Germinal center (tissue), 1 donor: ENCODE measurements at places on chromosomes 13 and 19.

DNA sequence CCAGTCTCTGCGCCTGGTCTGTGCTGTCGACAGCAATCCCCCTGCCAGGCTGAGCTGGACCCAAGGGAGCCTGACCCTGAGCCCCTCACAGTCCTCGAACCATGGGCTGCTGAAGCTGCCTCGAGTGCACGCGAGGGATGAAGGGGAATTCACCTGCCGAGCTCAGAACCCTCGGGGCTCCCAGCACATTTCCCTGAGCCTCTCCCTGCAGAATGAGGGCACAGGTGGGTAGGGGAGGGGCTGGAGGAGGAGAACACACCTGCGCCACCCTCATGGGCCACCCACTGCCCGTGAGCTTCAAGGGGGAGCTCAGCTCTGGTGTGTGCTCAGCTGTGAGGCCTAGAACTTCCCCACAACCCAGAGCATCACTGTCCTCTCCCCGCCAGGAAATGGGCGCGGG is 38.6 kb upstream of the CD33 start:
- no peak for DNase-seq

- DNase-seq: no peak
Measured at GRCh38 chr19:32355309-32355708, 9.9 kb downstream of the ZNF507 start.

- DNase-seq: no peak
Measured at GRCh38 chr13:84139561-84140158, 257.4 kb upstream of the SLITRK1 start.

GRCh38 chr19:2259336-2259735 is 3.1 kb upstream of the JSRP1 start:
- DNase-seq: no peak

DNA sequence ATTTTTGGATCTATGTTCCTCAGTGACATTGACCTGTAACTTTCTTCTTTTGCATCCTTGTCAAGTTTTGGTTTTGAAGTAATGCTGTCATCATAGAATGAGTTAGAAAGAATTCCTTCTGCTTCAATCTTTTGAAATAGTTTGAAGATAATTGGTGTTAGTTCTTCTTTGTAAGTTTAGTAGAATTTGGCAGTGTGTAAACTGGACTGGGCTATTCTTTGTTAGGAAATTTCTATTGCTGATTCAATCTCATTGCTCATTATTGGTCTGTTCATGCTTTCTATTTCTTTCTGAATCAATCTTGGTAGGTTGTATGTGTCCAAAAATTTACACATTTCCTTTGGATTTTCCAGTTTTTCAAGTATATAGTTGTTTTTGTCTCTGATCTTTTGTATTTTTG is 101.7 kb upstream of the SPRY2 start:
- DNase-seq: no peak

GRCh38 chr19:35557539-35558399 is 5.7 kb downstream of the ATP4A start:
- DNase-seq: peak; percentile 71

- DNase-seq: no peak
Measured at GRCh38 chr19:31979362-31979761, 366.0 kb upstream of the ZNF507 start.

DNA sequence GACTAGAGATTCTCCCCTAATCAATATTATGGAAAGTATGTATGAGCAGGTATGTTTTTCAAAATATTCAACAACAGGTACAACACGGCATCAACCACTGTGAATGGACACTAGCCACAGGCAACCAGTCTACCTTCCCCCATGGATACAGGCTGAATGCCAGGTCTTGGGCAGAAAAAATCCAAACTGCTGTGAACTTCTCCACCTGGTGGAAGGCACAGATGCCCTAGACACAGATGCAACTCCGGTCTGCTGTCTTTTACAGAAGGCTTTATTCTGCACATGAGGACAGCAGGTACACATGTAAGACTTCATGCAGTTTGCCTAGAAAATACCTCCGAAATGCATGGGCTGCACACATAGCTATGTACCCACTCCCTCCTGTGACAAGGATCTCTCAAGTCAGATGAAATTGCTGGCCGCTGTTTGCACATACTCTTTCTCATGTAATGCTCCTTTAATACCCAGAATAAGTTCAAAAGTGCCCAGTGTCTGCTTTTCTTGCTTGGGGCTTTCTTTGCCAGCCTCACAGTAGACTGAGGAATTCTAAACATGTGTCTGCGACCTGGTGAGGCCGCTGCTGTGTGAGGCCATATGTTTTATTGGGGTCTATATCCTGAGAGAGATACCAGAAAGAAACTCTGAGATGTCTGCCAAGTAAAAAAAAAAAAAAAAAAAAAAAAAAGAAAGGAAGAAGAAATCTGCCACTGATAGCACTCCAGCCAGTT is 325.9 kb downstream of the FOXO1 start:
- DNase-seq: no peak

GRCh38 chr13:65921933-65922332 is 1308.2 kb downstream of the PCDH9 start:
- DNase-seq: no peak

GRCh38 chr19:52492201-52492993 is 35.1 kb upstream of the ZNF808 start:
- peak; percentile 2 for DNase-seq

- DNase-seq: peak; percentile 92
Measured at GRCh38 chr19:5340637-5341447, at the start of gene PTPRS. PTPRS (minus strand) TSS chr19:5340812; CDS start chr19:5286140, 54,672 bp downstream.

- no peak for DNase-seq
Measured at GRCh38 chr13:95480131-95480545, 72.4 kb upstream of the CLDN10 start.

GRCh38 chr19:5851302-5851701 is at the start of gene FUT3:
FUT3 (minus strand) TSS chr19:5851449.
- DNase-seq: no peak

DNA sequence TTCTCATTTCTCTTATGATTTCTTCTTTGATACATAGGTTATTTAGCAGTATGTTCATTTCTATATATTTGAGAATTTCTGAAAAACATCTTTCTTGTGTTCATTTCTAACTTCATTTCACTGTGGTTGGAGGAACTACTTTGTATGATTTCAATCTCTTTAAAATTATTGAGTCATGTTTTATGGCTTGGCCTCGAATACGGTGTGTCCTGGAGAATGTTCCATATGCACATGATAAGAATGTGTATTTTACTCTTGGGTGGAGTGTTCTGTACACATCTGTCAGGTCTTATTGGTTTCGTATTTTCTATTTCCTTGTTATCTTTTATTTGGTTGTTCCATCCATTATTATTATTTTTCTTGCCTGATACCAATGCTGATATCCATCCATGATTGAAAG is 22.9 kb downstream of the DNM2 start:
- DNase-seq: no peak

GRCh38 chr19:49677231-49677900 is at the start of gene PRMT1:
PRMT1 (plus strand) TSS chr19:49677271; CDS start chr19:49677281, 10 bp downstream.
- DNase-seq: peak; percentile 74

GRCh38 chr19:736125-736524 is 14.8 kb upstream of the MISP start:
- no peak for DNase-seq

GRCh38 chr13:38430796-38431195 is 81.1 kb downstream of the UFM1 start:
- DNase-seq: no peak

DNA sequence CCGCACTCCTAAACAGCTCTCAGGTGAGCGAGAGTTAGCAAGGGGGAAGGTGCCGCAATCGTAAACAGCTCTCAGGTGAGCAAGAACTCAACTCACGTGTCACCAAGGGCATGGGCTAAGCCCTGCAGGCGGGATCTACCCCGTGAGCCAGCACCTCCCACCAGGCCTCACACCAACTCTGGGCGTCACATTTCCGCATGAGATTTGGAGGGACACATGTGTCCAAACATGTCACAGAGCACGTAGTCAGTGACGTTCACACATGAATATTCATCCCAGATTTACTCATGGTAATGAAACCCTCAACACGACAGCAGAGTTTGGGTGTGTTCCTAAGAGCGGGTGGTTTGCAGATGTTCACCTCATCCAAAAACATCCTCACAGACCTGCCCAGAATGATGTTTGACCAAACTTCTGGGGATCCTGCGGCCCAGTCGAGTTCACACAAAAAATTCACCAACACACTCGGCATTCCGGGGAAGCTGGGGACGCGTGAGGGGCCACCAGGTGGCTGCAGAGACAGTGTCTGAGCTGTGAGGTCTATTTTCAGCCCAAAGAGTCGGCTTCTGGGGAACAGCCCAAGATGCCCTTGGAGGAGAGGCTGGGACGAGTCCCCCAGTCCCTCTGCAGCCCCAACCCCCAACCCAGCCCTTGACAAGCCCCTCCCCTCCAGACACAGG is 19.6 kb downstream of the C2CD4C start:
- DNase-seq: no peak

GRCh38 chr13:33312150-33312860 is 26.8 kb upstream of the STARD13 start:
- DNase-seq: no peak

GRCh38 chr13:45356966-45357672 is 16.1 kb upstream of the TPT1 start:
- DNase-seq: no peak

DNA sequence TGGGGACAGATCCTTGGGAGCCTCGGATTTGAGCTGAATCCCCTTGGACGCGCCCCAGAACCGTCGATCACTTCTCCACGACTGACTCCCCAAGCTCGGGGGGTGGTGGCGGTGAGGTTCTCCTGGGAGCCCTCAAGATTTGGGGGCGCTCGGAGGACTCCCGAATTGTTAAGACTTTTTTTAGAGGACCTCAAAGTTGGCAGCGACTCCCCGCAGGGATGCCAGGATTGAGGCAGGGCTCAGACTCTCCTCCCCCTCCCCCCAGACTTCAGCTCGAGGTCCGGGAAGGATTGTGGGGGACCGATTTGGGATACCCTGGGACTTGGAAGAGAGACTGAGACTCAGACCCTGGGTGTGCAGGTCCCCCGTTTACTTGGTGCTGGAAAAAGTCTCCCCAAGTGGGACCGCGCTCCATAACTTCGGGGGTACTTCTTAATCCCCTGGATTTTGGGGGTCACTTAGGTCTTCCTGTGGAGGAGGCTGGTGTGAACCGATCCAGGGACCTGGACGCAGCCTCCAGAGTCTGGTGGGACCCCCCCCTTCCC is 665 bp downstream of the VASP start:
- no peak for DNase-seq

DNA sequence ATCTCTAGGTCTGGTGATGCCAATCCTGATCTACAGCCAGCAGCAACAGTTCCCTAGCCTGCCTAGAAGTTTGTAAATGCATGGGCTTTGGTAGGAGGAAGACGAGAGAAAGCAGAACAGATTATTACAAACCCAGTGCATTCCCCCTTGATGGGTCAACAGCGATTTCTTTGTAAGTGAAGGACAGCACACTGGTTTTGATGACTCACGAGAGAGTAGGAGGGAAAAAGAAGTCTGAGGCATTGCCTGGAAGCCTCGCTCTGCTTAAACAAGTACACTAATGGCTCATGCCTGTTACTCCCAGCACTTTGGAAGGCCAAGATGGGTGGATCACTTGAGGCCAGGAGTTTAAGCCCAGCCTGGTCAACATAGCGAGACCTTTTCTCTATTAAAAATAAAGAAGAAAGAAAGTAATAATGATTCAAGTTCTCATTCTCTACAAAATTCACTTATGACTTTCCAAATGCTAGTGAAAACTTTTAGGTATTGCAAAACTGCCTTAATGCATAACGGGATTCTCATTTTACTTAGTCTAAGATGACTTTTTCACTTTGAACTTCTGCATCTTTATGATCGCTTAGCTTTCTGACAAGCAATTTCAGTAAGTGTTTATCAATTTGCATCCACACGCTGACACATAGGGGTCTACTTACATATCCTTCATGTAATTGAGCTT is 47.7 kb upstream of the USPL1 start:
- no peak for DNase-seq

DNA sequence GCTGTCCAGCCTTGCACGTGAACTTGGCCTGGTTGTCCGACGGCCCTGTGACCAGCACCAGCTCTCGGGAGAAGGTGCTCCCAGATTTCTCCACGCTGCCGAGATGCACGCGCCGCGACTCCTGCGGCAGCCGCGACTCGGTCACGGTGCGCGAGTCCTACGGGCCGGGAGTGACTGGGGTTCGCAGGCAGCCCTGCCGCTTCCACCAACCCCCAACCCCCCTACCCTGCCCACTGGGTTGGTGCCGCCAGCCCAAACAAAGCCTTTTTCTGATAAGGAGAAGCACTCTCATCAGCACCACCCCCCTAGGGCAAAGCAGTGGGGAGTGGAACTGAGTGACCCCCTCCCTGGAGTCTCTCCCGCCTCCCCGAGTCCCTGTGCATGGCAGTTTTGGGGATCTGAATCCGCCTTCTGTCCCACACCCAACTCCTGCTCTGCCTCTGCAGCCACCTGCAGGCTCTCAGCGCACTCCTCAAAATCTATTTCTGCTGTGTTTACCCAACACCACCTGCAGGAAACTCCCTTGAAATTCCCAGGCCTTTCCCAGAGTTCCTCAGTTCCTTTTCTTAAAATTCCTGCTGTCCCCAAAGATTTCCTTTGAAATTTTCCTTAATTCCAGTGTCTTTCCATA is 6.2 kb downstream of the NPHS1 start:
- no peak for DNase-seq

GRCh38 chr19:50003810-50004419 is 21.3 kb downstream of the VRK3 start:
- no peak for DNase-seq

DNA sequence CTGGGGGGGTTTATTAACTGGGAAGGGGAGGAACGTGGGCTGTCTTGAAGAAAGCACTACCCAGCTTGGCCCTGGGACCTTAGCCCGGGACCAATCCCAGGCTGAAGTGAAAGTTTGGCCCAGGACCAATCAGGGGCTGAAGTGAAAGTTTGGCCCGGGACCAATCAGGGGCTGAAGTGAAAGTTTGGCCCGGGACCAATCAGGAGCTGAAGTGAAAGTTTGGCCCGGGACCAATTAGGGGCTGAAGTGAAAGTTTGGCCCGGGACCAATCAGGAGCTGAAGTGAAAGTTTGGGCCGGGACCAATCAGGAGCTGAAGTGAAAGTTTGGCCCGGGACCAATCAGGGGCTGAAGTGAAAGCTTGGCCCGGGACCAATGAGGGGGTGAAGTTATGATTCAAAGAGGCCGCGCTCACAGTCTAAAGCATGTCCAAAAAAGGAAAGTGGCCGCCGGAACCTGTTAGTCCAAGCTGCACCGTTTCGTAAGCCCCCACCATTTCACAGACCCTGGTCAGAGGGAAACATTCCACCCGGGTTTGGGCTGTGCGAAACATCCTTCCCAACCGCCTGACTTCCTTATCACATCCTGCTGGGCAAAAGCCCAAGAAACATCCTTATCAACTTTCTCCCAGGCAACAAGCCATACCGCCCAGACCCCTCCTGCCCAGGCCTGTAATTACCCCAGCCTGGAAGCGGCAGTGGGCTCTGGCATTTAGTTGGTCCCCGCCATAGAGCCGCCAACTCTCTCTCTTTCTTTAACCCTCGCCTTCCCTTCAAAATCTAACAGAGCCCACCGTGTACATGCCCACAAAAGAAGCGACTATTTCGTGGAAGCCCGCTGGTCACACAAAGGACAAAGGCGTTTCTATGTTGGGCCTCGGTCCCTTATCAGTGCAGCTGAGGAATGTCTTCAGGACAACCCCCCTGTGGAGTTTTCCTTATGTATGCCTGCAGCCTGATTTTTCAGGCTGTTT is 1.1 kb downstream of the ZNF850 start:
- peak; percentile 55 for DNase-seq

- DNase-seq: no peak
Measured at GRCh38 chr19:58311345-58311865, 6.2 kb downstream of the ERVK3-1 start.

GRCh38 chr19:32662186-32662585 is 12.8 kb downstream of the ANKRD27 start:
- DNase-seq: no peak
